ENCODE measurements at places on chromosomes 2 and 18.

- no peak for DNase-seq
These were observed 40.3 kb downstream of the SNORC start for GRCh38 chr2:232910376-232910775.

- no peak for DNase-seq
These were observed 42.3 kb downstream of the RFX8 start for GRCh38 chr2:101432411-101433181.

GRCh38 chr18:79587779-79588635, 91.6 kb upstream of the CTDP1 start:
- no peak for DNase-seq

- DNase-seq: no peak
These were observed 56.7 kb downstream of the LBH start for GRCh38 chr2:30287857-30288513.

GRCh38 chr2:120316528-120317179, 29.3 kb upstream of the INHBB start:
- no peak for DNase-seq

Data from activated naive CD4-positive, alpha-beta T cell treated with Interleukin-2 at 50 U/mL for 16 hours (primary cell).